Astrocyte of the spinal cord (primary cell): ENCODE measurements at places on chromosomes 2 and 18.

GRCh38 chr2:175001566-175001965 lies 3.6 kb downstream of the CHN1 start:
- no peak for DNase-seq

- DNase-seq = no peak
These were observed 822 bp downstream of the GDF7 start for GRCh38 chr2:20667531-20668401.

GRCh38 chr2:211085056-211085680 lies 528.8 kb downstream of the CPS1 start:
- DNase-seq = peak; percentile 35

DNA sequence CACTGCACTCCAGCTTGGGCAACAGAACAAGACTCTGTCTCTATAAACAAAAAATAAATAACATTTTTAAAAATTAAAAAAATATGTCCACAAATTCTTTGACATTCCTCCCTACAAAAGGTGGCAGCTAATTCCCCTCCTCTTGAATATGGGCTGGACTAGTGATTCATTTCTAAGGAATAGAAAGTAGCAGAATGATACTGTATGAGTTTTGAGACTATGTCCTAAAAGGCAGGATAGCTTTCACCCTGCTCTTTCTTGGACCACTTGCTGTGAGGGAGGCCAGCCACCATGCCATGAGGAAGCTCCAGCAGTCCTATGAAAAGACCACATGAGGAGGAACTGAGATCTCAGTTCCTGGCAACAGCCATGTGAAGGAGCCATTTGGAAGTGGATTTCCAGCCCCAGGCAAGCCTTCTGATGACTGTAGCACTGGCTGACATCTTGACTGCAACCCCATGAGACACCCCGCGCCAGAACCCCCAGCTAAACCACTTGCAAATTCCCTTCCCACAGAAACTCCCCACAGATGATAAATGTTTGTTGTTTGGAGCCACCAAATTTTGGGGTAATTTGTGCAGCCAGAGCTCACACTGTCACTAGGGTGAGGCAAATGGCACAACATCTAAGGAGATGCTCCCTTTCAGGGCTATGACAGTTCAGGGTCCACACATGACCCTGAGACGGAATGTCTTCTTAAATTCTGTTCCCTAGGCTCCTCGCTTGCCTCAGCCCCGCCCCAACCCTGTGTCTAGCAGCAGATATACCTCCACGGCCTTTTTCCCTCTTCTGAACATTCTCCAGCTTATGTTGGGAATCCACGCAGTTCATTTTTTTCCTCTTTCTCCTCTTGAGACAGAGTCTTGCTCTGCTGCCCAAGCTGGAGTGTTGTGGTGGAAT lies 17.1 kb upstream of the ATOH8 start:
- no peak for DNase-seq

DNA sequence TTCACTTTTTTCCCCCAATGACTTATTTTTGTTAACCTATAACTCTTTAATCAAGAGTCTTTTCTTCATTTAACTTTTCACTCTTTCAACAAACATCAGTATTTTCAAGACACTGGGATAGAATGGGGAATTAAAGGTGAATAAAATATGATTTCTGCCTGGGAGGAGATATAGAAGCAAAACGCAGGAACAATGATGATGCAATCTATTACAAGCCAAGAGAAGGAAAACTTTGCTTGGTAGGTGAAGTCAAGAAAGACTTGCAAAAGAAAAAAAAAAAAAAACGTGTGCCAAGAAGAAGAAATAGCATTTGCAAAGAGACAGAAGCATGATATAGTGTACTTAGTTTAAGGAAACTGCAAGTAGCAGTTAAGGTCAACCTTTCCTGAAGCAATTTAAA lies 207.3 kb upstream of the KCNH7 start:
- DNase-seq = no peak

DNA sequence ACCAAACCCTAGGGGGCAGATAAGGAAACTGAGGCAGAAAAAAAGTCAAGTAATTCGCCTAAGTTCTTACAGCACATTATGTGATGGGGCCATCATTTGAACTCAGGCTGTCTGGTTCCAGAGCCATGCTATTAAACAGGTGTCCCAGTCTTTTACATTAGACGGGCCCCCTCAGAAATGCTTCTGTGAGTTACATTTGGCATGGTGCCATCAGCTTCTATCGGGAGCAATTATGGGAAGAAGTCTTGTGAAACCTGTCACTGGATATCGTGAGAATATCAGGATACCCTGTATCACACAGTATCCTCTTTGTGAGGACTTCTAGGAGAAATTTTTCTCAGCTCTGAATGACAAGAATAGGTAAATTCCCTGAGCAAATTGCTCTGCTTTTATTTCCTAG lies 143.7 kb upstream of the NOSTRIN start:
- DNase-seq = no peak
